Upper lobe of right lung (tissue), 1 donor: ENCODE measurements at places on chromosomes 1 and 21. TPM values are rescaled to one million over a fixed set of nuclear protein-coding genes. Genes with fewer than 3 reads are reported as not detected.

CHIA gene
- 6.3 TPM for total RNA-seq

DNA sequence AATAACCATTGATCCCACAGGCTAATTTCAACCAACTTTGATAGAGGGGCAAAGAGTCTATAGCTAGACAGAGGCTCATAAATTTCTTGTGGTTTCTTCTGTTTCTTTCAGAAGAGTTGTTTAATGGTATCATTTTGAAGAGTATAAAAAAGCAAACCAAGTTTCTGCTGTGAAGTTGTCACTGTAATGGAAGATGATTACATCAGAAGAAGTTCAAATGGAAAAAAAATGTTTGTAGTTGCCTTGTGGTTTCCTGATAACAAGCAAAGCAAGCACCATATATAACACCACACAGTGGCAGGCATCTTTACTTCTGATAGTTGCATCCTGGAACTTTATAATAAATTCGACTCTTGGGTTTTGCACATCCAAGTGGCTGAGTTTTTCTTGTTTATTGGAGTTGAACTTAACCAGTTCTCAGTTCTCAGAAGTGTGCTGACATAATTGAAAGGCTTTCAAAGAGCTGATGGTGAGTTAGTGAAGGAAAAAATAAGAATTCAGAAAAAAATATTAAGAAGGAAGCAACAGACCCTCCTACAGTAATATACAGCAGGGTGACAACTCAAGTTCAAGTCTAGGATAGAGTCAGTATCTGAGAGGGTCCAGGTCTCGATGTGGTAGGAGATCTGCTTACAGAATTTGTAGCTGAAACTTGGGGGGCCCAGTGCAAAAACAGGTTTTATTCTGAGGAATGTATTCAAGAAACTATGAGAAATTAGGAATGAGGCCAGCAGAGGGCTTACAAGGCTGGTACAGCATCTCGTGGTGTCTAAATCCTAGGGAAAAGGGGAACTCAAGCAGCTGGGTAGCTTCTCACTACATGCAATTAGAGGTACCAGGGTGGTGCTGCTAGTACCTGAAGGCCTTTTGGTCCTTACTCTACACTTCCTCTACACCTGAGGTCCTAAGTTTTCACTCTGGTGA lies 123.5 kb downstream of the CRB1 start:
- no peaks in the 10 kb centered on the region for H3K27me3 ChIP-seq
- no peaks in the 10 kb centered on the region for H3K36me3 ChIP-seq
- H3K4me1 ChIP-seq: no peaks in the 10 kb centered on the region
- no peak overlapping the region for H3K4me3 ChIP-seq

DNA sequence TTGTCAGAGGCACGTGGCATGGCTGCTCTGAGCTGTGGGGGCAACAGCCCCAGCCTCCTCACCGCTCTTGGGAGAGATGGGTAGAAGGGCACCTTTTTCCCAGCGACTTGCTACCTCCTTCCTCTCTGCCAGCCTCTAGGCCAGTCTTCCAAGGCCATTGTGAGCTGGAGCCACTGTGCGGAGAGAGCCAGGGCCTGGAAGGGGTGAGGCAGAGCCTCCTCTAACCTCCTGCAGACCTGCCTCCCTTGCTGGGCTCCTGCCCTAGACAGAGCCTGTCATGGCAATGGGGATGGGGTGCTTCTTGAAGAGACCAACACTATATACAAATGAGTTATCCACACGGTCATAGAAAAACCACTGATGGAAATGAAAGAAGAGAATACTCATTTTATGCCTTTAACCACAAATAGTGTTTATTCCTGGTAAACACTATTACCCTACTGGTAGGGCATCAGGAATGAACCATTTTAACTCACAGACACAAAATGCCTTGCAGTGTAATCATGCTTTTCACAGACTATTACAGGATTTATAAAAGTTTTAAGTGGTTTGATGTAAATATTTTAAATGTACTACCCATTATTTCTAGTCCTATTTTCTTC lies 5.0 kb upstream of the IGFN1 start:
- peaks cover 5% of the 10 kb centered on the region for H3K4me1 ChIP-seq
- H3K4me3 ChIP-seq: no peak overlapping the region
- no peak for DNase-seq
- no peak overlapping the region for H3K27ac ChIP-seq

DNA sequence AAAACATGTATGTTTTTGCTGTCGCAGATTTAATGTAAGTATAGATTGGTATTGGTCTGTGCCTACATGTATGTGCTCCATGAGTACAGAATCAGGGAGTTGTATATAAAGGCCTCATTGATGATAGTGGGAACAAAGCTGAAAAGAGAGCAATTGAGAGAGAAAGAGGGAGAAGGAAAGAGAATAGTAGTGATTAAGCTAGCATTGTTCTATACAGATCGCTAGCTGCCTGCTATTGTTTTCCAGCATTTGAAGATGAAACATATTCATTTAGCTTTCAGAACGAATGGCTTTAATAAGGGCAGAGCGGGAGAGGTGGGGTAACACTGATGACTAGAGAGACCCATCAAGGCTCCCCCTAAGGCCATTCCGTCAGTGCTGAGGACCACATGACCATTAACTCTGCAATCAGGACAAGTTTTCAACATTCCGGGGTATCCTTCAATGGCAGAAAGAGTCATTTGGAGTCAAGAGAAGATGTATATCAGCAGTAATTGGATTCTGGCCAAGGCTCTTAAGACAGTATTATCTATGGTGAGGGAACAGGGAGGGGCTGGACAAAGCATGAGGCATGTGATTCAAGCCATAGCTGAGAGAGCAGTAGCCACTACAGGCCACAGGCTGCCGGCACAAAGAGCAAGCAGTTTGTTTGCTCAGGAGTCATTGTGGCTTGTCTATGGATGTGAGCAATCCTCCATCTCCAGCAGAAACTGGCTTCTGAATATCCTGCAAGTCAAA lies 176.5 kb downstream of the PBX1 start:
- no peak for DNase-seq
- H3K4me3 ChIP-seq: no peak overlapping the region
- no peaks in the 10 kb centered on the region for H3K27me3 ChIP-seq

NTRK1 gene
- 1.2 TPM for total RNA-seq

- H3K36me3 ChIP-seq: no peaks in the 10 kb centered on the region
- no peak for DNase-seq
- H3K4me3 ChIP-seq: no peak overlapping the region
- no peaks in the 10 kb centered on the region for H3K4me1 ChIP-seq
These were observed 24.5 kb downstream of the SSX2IP start for GRCh38 chr1:84665703-84666317.

GRCh38 chr1:211723273-211723672 lies 47.9 kb upstream of the NEK2 start:
- no peak overlapping the region for H3K27ac ChIP-seq
- no peaks in the 10 kb centered on the region for H3K27me3 ChIP-seq
- DNase-seq: no peak
- H3K4me3 ChIP-seq: no peak overlapping the region
- no peaks in the 10 kb centered on the region for H3K36me3 ChIP-seq
- no peaks in the 10 kb centered on the region for H3K4me1 ChIP-seq

MAP7D1 gene
- 114 TPM for total RNA-seq

GRCh38 chr1:43968348-43968948 lies 1.4 kb upstream of the DPH2 start:
- peaks cover 12% of the 10 kb centered on the region for H3K4me1 ChIP-seq
- H3K36me3 ChIP-seq: peaks cover 13% of the 10 kb centered on the region
- no peaks in the 10 kb centered on the region for H3K27me3 ChIP-seq
- DNase-seq: no peak
- H3K4me3 ChIP-seq: no peak overlapping the region
- no peak overlapping the region for H3K27ac ChIP-seq

MYBPH gene
- total RNA-seq: not detected

PLEKHA6 gene
- total RNA-seq: 7.1 TPM

DNA sequence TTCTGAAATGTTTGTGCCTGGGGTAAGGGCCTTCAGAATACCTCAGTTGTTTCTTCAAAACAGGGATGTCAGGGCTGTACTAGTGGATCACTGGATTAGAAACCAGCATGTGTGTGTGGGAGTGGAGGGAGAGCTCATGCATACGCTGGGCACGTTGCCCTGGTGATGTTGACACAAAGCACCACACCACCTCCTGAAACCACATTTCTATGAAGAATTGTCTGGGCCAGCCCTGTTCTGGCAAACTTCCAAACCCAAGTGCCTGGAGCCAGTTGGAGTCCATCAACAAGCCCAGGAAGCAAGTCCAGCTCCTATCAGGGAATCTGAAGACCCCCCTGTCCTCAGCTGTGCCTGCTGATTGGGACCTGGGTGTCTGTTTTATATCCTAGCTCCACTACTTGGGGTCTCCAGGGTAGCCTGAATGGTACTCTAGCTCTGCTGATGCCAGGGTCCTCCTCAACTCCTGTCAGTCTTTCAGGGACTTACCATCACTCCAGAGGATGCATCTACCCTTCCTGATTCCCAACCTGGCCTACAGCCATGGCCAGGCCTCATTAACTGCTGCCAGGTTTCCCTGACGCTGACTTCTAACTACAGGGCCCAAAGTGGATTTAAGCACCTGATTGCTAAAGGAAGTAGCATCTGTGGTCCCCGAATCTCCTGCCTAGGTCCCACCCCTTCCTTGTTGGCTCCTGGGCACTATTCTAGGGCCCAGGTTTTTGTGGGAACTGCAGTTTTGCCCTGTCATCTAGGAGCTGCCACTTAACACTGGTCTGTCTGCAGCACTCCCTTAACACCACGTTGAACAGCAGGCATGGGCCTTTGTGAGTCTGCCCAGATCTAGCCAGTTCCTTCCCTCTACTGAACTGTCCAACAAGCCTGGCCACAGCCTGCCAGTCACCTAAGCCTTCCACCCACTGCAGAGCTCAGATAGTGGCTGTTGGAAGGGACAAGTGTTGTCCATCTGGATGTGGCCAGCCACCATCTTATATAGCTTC lies 45.5 kb downstream of the LPAR3 start:
- no peak overlapping the region for H3K27ac ChIP-seq
- peak; percentile 90 for DNase-seq
- H3K27me3 ChIP-seq: no peaks in the 10 kb centered on the region
- no peak overlapping the region for H3K4me3 ChIP-seq
- H3K4me1 ChIP-seq: peaks cover 9% of the 10 kb centered on the region
- H3K36me3 ChIP-seq: no peaks in the 10 kb centered on the region

DNA sequence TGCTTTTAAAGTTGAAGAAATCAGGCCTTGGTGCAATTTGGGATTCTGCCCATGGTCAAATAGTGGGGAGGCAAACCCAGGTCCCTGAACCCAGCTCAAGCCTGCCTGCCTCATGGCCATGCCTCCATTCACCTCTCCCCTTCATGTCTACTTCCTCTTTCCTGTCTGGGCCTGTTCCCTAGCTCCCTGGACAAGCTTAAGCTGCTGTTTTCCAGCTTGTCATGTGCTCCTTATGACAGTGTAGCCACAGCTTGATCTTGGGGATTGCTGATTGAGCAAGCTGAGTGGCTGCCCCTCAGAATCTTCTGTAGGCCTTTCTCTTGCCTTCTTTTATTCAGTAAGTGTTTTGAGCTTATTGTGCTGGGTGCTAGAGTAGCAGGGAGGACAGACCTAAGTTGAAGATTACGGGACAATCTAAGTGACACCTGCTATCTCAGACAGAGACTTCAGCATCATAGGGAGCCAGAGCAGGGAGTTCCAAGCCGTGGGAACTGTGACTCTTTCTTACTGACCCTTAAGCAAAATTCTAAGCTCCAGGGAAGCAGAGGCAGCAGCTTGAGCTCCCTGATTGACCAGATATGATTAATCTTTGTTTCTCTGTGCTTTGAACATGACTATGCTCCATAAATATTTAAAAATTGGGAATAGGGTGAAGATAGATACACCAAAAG lies 520 bp upstream of the MR1 start:
- peak overlapping the region; percentile 99 for H3K27ac ChIP-seq
- H3K4me1 ChIP-seq: peaks cover 36% of the 10 kb centered on the region
- H3K36me3 ChIP-seq: no peaks in the 10 kb centered on the region

EPS15 gene
- total RNA-seq: 88.5 TPM

GRCh38 chr1:2168090-2168489 lies 26.5 kb downstream of the FAAP20 start:
- no peak overlapping the region for H3K4me3 ChIP-seq
- no peaks in the 10 kb centered on the region for H3K27me3 ChIP-seq
- H3K27ac ChIP-seq: no peak overlapping the region
- no peaks in the 10 kb centered on the region for H3K36me3 ChIP-seq
- DNase-seq: no peak

DNA sequence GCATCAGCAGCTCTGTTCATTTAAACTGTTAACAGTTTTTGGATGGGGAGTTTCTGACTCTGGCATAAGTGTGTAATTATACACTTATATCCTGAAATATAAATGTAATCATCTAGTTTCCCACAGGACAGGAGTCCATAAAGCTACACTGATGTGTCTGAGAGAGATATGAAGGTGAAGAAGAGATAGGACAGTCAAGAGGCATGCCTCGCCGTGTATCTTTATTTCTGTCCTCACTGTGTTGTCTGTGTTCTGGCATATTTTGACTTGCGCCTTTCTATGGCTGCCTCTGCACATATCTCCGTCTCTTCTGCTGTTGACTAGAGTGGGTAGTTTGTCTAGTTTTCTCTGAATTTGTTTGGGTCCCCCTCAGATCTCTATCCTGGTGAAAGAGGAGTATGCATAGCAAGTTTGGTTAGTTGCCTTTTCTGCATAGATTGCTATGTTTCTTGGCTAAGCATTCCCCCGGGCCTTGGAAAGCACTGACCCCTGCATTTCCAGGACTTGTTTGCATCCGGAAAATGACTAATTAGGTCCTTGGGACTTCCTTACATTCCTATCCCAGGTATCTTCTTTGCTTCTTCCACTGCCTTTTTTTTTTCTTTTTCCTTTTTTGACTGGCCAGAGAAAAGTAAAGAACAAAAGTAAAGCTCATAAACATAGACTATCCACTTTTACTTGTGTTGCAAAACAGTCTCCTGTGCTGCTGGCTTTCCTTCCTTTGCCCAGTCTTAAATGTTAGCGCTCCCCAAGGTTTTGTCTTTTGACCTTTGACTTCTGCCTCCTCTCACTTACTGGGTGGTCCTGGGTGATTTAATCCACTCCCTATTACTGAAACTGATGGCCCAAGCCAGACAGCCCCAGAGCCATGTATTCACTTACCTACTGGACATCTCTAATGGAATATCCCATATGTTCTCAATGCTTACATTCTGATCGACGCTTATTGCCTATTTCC lies 27.6 kb upstream of the CNN3 start:
- H3K27ac ChIP-seq: no peak overlapping the region
- H3K36me3 ChIP-seq: no peaks in the 10 kb centered on the region
- no peak for DNase-seq
- H3K4me1 ChIP-seq: peaks cover 6% of the 10 kb centered on the region

HORMAD1 gene
- total RNA-seq: 1.2 TPM

- H3K27ac ChIP-seq: no peak overlapping the region
- DNase-seq: no peak
- H3K36me3 ChIP-seq: no peaks in the 10 kb centered on the region
- H3K4me3 ChIP-seq: no peak overlapping the region
- no peaks in the 10 kb centered on the region for H3K27me3 ChIP-seq
- no peaks in the 10 kb centered on the region for H3K4me1 ChIP-seq
These were observed 15.5 kb upstream of the JAK1 start for GRCh38 chr1:64981601-64982533.

ATXN7L2 gene
- total RNA-seq: 4.6 TPM
